ENCODE measurements at places on chromosomes 11 and 22.

GRCh38 chr11:133830931-133831907 lies 14.1 kb downstream of the SPATA19 start:
- no peak for DNase-seq

- DNase-seq, result peak; percentile 96
Measured at GRCh38 chr11:122661182-122661945, 5.8 kb downstream of the UBASH3B start.

GRCh38 chr11:62922653-62923431 lies 1.7 kb upstream of the CHRM1 start:
- no peak for DNase-seq

DNA sequence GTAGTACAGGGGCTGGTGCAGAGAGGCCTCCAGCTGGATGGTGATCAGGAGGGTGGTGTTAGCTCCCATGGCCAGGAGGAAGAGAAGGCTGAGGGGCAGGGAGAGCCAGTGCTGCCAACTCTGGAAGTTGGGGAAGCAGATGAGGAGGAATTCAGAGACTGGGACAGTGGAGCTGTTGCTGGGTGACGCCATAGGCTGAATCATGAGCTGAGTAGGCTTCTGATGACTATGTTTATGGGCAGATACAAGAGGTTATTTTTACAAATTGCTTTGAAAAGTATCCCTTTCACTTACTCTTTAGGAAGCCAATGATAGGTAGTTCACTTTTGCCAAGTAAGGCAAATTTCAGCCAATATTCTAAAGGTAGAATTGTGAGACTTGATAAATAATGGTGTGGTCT lies 3.1 kb downstream of the OR56A1 start:
- peak; percentile 2 for DNase-seq

GRCh38 chr11:123303924-123304323 lies 108.9 kb upstream of the CLMP start:
- DNase-seq, result no peak

GRCh38 chr11:2211113-2211971 lies 39.7 kb upstream of the TH start:
- DNase-seq, result no peak

DNA sequence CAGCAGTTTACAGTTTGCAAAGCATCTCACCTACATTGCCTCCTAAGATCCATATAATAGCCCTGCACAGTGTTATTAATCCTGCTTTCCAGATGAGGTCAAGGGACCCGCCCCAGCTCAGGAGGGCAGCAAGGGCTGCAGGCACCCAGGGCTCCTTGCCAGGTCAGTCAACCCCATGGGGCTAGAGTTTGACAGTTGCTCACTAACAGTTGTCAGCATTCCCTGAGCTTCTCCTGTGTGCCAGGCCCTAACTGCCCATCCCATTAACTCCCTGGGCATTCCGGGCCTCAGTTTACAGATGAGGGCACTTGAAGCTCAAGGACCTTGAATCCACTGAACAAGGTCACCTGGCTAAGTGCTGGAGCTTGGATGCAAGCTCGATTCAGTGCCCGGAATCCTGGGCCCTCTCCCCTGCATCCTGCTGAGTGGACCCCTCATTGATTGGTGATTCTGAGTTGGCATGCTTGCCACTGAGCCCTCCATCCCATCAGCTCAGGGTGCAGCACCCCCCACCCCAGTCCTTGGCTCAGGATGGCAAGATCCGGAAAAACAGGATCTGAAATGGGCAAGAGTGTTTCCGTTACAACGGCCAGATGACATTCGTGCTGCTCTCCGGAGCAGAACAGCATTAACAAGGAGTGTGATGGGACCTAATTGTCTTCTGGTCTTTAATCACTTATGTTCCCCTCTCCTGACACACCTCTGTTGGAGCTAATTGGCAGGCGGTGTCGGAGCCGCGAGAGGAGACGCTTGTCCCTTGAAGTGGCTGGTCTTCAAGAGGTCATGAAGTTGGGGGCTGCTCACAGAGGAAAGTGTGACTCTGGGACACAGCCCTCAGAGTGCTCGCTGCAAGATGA lies 87.4 kb upstream of the SHISAL1 start:
- no peak for DNase-seq

DNA sequence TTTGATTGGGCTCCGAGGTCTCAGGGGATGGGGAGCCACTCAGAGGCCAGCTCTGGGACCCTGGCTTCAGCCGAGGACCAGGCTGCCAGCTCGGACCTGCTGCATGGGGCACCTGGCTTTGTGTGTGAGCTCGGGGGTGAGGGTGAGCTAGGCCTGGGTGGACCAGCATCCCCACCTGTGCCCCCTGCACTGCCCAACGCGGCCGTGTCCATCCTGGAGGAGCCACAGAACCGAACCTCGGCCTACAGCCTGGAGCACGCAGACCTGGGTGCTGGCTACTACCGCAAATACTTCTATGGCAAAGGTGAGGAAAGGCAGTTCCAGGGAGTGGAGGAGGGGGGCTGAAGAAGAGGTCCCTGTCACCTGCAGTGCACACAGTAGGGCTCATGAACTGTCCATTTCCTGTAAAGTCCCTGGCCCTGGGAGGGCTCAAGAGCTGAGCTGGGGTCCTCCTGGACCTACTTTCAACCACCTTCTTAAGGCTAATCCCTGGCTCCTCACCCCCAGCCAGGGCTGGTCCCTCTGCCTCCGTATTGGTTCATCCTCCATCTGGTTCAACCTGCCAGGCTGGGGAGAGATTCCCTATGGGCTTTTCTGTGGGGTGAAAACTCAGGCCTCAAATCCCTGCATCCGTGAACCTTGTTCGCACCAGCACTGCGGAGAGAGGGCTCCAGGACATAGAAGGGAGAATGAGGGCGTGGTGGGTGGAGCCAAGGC lies 3.6 kb downstream of the SIPA1 start:
- DNase-seq, result no peak

DNA sequence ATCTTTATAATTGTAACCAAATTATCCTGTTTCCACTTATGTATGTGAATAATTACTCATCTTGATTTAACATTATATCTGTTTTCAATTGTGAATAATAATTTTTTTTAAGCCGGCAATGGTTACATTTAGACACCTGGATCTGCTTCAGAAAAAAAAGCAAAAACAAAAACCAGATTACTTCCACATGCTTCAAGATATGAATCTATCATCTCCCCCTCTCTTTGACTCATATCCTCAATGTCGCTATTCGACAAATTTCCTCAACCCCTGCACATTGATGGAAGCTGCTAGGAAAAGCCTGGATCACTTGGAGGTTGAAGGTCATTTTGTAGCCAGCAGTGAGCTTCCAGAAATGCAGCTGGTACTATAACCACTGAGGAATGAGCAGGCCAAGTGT lies 42.7 kb downstream of the SLC1A2 start:
- peak; percentile 68 for DNase-seq

DNA sequence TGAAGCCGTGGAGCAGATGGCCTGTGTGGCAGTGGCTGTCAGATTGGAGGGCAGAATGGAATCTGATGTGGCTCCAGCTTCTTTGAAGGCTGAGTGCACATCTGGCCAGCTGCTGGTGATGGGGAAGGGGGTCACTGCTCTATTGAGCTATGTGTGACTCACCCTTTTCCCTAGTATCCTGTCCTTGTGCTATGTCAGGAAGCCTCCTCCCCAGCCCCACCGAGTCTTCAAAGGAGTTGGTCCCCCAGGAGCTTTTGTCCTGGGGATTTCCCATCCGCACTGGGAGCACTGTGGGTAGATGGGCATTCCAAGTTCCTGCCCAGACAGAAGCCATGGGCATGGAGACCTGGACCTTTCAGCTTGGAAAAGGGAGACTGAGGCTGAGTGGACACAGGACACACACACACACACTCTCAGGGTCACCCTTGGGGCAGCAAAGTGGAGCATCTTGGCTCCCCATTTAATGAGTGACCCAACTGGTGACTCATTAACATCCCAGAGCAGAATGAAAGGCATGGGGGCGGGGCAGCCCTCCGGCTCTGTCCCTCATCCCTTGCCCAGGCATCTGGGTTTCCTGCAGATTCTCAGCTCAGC lies 3.3 kb downstream of the SERPINH1 start:
- DNase-seq, result peak; percentile 93

DNA sequence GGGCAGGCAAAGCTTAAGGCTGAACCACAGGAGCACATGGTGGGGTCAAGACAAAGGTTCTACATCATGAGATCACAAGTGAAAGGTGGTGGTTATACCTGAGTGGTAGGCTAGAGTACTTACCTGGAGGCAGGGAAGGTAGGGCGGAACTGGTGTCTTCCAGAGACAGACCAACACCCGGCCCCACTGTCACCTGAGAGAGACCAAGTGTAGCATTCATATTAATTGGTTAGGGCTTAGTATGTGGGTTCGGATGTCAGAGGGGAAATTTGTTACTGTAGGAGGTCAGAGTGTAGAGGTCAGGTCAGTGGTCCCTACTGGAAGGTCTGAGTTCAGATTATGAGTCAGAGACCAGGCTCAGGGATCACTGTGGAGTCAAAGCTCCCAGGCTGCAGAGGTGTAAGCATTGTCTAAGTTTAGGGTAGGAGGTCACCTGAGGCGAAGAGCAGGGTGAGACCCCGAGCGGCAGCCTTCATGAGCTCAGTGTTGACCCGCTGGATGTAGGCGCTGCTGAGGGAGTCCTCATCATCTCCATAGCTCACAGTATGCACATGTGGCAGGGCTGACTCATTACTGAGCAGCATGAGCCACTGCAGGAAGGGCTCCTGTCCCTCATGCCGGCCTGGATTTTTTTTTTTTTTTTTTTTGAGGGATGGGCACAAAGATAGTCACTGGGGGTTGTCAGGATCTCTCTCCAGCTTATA lies 3.2 kb downstream of the TPP1 start:
- peak; percentile 63 for DNase-seq

Data from EH (cell line).